ENCODE measurements at places on chromosomes 2 and 18.

DNA sequence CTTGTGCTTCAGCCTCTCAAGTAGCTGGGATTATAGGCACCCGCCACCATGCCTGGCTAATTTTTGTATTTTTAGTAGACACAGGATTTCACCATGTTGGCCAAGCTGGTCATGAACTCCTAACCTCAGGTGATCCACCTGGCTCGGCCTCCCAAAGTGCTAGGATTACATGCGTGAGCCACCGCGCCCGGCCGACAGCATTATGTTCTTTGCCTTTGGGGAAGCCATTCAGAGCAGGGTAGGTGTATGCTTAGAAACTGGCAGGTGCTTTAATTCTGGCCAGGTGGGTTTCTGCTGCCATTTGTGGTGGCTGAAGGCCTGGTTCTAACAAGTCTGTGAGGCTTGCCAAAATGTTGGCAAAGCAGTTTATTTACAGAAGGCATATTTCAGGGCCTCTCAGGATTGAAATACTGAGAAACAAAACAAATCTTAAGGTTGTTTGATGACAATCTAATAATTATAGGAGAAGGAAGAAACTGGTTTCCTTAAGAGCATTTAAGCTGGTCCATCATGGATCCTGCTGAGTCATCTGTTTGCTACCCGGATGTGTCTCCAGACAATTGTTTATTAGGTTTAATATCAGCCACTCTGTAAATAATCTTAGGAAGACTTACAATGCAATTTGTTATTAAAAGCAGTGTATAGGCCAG, 16.0 kb downstream of the SLC20A1 start:
- no peak for DNase-seq

- DNase-seq, result no peak
Measured at GRCh38 chr2:15560140-15560987, 770 bp downstream of the NBAS start.

DNA sequence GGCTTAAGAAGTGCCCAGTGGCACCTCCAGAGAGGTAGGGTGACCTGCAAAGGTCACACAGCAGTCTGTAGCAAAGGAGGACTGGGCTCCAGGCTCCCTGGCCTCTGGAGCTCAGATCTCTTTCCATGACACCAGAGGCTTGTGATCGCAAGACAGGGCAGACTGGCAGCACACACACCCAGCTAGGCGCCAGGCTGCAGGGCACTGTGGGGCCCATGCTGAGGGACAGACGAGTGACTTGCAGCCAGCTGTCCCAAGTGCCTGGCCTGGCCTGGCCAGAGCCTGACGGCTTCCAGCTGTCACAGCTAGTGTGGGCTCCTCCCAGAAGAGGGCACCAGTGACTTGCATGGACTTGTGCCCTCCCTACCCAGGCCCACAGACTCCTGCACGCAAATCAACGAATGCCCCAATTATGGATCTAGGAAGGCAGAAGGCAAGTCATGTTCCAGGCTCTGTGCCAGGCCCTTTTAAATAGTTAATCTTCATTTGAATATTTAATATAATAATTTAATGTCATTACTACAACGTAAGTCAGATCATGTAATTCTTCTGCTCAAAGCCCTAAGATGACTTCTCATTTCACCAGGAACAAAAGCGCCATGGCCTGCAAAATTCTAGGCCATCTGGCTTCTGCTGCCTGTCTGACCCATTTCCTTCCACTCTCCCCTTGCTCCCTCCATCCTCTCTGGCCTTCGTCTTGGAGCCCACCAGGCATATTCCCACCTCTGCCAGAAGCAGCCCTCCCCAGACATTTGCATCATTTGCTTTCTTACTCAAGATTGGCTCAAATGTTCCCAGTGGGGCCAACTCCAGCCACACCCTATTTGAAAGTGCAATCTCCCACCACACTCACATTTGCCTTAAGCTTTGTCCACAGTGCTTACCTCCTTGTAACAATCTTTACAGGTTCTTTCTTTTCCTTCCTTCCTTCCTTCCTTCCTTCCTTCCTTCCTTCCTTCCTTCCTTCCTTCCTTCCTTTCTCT, 3.7 kb upstream of the SPEG start:
- no peak for DNase-seq

DNA sequence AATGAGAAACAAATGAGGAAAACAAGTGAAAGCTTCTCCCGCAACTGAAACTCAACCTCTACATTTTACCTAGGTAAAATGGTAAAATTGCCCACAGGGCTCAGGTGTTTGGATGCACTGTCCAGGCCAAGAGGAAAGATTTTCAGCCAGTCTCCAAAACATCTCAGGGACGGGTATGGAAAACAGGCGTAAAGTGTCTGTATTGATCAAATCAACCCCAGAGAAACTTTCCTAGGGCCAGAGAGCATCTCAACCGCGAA, 361 bp upstream of the HAT1 start:
- no peak for DNase-seq

- DNase-seq, result no peak
Measured at GRCh38 chr2:230220347-230220969, 674 bp upstream of the SP110 start.

DNA sequence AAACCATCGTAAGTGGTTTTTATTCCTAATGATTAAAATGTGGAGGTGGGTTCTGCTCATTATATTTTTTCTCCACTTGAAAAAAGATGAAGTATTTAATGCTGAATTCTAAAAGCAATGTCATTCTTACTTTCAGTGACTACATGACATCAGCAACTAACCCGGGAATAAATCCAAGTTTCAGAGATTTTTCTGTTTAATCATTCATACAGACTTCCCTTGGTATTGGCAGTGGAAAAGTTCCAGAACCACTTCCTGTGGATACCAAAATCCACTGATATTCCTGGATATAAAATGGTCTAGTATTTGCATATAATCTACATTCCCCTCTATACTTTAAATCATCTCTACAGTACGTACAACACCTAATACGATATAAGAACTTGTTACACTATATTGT, 128.6 kb downstream of the ZNF532 start:
- peak; percentile 72 for DNase-seq

DNA sequence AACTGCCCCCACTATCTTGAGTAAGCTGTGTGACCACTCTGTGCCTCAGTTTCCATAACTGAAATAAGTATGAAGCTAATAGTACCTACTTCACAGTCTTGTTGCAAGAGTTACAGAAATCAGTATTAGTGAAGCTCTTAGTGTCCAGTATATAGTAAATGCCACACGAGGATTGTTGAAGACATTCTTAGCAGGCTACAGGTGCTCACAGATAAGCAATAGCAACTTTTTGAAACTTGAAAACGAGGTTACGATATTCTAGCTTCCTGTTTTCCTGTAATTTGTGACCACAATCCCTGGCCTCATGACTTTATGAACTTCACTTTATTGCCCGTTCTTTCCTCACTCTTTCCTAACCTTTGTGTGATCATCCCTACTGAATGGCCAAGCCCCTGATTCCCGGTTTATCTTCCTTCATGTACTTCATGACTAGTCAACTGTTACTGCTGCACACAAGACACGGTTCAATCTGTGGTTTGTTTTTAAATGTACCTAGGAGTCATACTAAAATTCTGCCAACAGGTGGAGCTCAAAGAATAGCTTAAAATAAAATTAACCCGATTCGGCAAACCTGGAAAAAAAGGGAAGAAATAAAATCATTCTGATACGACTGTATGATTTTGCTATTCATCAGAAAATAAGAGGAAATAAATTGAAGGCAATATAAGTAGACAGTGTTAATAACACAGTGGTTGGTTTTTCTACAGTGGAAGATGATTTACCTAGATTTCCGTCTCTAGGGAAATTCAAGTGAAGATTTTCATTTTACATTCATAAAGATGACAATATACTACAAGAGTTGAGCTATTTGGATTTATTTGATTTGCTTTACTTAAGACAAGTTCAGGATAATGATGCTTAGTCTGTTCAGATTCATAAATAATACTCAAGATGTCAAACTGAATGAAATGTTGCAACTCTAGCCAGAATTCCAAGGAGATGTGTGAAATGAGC, 38.1 kb upstream of the STAT1 start:
- no peak for DNase-seq

DNA sequence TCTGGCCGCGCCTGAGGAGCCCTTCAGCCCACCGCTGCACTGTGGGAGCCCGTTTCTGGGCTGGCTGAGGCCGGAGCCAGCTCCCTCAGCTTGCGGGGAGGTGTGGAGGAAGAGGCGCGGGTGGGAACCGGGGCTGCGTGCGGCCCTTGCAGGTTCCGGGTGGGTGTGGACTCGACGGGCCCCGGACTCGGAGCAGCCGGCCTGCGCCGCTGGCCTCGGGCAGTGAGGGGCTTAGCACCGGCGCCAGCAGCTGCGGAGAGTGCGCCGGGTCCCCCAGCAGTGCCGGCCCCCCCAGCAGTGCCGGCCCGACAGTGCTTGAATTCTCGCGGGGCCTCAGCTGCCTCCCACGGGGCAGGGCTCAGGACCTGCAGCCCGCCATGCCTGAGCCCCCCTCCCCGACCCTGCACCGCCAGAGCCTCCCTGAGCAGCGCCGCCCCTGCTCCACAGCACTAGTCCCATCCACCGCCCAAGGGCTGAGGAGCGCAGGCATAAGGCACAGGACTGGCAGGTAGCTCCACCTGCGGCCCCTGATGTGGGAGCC, 534.2 kb downstream of the ZNF804A start:
- no peak for DNase-seq

DNA sequence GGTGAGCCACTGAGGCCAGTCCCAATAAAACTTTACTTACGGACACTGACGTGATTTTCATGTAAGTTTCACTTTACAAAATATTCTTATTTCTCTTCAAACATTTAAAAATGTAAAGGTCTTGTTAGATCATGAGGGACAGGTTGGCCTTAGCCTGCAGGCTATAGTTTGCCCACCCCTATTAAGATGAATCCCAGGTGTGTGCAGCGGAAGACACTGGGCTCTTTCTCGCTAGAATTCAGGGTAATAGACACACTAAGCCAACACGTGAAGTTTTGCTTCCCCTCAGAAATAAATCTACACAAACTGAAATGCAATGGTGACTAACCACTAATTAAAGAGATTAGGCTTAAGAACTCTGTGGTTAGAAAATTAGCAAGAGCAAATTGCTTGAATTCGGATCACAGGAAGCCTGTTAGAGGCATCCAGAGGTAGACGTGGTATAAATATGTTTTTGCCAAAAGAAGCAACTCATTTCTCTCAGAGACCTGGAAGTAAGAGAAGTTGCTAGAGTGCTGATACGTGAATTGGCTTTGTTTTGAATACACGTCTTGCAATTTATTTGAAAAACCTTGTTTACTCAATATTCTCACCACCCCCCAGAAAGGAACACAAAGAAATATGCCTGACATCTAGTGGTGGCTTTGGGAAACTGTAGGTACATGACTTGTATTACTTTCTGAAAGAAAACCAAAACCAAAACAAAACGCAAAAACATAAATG, 151.6 kb downstream of the DTNB start:
- DNase-seq, result peak; percentile 77

GRCh38 chr2:217338306-217338916, 478.5 kb upstream of the TNP1 start:
- DNase-seq, result peak; percentile 66

DNA sequence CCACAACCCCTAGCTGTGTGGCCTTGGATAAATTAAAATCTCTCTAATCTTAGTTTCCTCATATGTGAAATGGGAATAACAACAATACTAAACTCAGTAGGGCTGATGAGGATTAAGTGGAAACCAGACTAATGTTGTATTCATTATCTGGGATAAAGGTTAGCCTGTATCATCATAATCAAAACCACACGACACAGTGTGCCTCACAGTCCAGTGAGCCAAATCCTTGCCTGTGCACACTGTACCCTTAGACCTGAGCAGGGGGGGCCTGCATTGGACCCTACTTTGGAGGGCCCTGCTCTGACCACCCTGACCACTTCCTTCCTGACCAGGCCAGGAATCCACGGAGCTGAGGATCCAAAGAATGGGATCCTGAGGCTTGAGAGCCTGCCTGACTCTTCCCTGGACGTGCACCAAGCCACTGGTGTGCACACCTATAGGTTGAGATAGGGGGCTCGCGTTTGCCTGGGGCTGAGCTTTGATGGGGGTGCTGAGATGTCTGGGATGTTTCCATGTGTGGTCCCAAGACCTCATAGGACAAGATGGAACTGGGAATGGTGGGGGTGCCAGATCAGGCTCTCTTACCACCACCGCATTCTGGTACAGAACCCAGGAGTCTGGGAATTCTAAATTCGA, 69.7 kb downstream of the TGOLN2 start:
- DNase-seq, result no peak

DNA sequence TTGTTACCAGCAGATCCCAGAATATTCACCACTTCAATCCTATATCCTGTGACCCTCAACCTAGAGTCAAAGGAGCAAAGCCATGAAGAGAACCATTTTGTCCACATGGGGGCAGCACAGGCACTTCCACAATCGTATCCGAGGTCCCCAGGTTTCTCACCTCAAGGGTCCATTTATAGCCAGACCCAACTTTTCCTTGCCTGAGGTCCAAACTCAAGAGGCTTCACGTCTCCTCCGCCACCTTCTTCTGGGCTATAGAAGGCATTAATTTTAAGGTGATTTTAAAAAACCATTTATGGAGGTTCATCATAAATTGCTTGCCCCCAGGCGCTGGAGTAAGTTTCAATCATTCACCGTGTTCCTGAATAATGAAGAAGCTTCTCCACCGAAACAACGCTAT, 111.6 kb upstream of the NABP1 start:
- DNase-seq, result peak; percentile 55

DNA sequence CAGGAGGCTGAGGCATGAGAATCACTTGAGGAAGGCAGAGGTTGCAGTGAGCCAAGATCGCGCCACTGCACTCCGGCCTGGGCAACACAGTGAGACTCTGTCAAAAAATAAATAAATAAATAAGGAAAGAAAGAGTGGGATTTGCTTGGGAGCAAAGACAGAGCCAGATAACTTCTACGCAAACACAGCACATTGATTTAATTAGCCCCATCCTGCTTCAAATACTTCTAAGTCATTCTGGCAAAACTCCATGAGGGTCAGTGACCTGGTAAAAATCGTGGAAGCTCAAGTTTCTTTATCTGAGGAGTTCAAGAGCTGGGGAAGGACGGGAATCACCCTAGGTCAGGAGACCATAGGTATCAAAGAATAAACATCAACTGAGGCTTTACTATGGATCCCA, 70.6 kb upstream of the TCF7L1 start:
- DNase-seq, result peak; percentile 90

DNA sequence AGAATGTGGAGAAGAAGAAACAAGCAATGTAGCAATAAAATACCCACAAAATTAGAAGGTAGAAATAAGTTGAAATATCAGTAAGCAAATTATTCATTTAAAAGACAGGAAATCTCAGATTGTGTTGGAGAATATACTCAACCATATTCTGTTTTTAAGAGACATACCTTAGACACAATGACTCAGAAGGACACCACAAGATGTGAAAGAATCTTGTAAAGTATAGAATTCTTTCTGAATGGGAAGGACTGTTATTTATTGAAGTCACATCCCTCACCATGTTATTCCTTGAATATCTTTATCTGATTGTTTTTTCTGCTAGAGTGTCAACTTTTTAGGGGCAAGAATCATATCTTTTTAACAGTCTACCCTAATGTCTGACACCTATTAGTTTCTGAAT, 50.4 kb downstream of the CTAGE1 start:
- DNase-seq, result no peak

GRCh38 chr2:67036444-67036843, 360.7 kb upstream of the ETAA1 start:
- no peak for DNase-seq

GRCh38 chr2:233817995-233818638, 36.2 kb downstream of the HJURP start:
- no peak for DNase-seq
